ENCODE measurements at places on chromosomes 12 and 14.

GRCh38 chr14:29717901-29718300 lies 209.7 kb downstream of the PRKD1 start:
- DNase-seq = no peak

DNA sequence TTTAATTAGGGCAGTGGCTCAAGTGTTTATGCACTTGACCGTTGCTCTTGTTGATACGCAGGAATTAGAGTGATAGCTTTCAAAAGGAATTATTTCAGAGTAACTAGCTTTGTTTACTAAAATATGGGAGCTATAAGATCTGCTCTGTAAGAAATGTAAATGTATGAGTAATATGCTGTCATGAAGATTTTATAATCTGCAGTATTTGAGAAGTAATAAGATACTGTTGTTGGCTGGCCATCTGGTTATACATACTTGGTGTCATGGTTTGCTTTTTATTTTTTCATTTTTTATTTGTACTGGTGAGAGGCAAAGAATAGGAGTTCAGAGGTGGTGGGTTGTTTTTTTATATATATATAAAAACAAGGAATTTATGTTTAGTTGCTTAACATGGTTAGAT lies 58.5 kb downstream of the PLXNC1 start:
- DNase-seq = no peak

GRCh38 chr12:116731801-116732200 lies 6.1 kb downstream of the SPRING1 start:
- DNase-seq = no peak

GRCh38 chr14:79605849-79606248 lies 605.5 kb downstream of the DIO2 start:
- no peak for DNase-seq

GRCh38 chr14:90608929-90609341 lies 207.3 kb downstream of the TTC7B start:
- DNase-seq = no peak

DNA sequence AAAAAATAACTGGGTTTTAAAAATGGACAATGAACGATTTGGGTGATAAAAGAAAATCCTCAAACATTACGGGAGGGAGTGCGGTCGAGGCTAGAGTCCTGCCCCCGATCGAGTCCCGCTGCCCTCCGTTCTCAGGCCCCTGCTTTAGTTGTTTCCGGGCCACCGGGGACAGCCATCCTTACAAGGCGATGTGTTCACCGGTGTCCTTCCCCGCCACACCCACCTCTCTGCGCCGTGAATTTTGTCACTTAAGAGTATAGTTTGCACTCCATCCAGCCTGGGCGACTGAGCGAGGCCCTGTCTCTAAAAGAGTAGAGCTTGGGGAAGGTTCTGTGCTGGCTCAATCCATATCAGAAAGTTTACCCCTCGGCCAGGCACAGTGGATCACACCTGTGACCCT lies 2.9 kb downstream of the ULK1 start:
- no peak for DNase-seq

GRCh38 chr12:1668833-1669543 lies 21.9 kb upstream of the ADIPOR2 start:
- DNase-seq = no peak

GRCh38 chr14:51545396-51545795 lies 106.3 kb upstream of the FRMD6 start:
- no peak for DNase-seq

DNA sequence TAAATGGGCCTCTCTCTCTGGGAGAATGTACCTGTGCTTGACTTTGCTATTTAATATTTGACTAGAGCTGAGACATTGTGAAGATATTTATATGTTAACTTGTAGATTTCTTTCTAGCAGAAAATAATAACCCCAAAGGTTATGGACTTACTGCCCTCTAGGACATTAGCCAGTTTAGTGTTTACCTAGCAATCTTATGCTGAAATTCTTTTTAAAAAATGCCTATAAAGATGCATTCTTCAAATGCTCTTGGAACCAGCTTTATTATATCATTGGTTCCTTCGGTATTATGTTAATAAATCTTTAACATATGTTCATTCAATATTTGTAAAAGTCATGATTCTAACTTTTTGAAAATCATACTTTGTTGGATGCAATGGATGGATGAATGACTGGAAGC lies 28.0 kb downstream of the GPR19 start:
- no peak for DNase-seq

- no peak for DNase-seq
Observed at GRCh38 chr14:51922624-51923023, 62.2 kb downstream of the GNG2 start.

DNA sequence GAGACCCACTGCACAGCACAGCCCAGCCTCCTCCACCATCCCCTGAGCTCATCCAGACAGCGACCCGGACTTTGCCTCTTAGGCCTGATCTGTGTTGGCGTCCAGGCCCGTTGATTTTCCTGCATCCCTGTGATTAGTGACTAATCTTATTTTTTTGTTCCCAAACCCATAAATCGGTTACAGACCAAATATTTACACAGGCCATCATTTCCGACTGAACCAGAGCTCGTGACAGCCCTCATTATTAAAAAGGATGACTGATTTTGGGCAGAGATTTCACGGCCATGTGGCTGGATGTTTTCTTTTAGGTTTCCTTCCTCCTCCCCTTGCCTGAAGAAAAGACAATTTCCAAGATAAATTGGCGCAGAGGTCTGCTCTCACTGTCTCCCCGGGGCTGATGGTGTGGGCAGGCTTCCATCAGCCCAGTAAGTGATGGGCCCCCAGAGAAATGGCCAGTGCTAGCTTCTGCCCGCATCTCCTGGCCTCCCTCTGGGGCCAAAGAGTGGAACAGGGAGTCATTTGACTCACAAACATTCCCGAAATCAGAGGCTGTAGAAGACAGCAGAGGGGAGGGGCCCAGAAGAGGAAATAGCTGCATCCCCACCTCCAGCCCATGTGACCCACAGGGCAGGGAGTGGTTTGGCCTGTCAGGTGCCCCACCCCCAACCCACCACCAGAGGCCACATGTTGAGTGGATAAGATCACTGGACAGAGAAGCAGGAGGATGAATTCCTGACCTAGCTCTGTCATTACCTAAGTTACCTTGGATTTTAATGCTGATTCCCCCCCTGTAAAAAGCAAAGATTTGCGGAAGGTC lies 283.5 kb downstream of the KSR2 start:
- DNase-seq = no peak

GRCh38 chr12:10179776-10180181 lies 947 bp downstream of the TMEM52B start:
- DNase-seq = no peak

DNA sequence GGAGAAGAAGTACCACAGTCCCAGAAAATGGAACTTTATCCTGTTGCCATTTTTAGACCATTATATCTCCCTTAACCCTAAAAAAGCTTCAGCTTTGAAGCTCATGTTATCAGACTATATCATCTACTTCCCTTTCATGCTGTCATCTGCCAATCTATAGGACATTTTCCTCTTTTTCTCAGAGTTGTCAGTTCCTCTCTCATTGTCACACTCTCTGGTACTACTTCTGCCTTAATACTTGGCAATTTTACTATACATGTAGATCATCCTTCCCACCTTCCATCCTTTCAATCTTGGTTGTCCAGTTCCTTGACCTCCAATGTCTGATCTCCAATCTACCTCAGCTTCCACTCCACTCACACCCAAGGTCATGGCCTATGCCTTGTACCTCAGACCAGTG lies 57.4 kb downstream of the SLC15A5 start:
- DNase-seq = no peak

- DNase-seq = no peak
Observed at GRCh38 chr12:20528208-20528607, 159.9 kb downstream of the PDE3A start.

DNA sequence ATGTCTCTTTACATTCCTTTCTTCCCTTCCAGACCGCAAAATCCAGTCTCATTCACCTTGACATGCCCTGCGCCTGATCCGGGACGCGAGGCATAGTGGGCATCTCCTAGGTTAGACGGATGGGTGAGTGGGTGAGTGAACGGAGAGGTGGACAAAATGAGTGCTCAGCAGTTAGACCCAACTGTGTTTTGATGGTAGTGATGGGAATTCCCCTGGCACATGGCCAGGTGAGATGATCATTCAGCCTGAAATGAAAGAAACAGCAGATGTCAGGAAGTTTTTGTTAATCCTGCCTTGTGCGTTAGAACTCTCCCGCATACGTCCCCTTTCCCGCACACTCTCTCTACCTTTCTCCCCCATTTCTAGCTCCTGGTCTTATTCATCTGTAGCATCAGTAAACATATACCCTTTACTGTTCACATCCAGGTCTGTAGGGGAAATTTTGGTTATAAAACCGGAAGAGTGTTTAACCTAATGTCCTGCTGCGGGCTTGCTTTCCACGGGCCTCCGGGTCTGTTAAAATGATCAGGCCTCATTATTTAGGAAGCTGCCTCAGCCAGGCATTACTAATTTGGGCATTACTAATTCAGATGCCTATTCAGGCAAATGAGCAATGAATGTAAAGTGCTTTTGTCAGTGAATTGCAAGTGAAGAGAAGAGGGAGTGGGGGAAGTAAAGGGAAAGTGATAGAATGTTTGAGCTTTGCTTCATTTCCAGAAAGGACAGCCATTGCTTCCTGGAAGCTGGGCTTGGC lies 172.8 kb downstream of the ETV6 start:
- no peak for DNase-seq

GRCh38 chr12:12327802-12328201 lies 22.2 kb downstream of the MANSC1 start:
- no peak for DNase-seq

DNA sequence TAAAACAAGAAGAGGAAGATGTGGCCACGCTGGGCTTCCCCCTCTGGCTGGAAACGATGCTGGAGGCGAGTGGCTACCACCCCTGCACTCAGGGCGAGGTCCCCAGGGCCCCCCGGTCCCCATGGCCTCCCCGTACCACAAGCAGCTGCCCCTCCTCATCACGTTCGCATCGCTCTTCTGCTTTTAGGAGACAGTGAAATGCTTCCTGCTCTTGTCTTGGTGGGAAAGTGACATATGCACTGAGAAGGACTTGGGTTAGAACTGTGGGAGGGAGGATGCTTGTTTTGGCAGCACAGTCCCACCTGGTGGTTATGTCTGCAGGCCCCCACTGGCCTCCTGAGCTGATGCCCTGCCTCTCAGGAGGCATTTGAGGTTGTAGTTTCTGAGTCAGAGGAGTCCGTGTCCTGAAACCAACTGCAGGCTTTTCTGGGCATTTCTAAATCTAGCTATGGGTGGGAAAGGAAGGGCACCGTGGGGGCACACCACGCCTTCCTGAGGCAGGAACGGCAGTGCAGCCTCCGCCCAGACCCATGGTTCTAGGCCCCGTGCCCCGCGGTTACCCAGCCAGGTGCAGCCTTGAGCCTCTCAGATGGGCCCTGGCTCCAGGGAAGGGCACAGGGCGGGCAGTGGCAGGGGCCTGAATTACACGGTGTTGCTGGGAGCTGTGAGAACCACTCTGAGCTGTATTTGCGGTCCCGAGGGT lies 139.3 kb downstream of the ADGRD1 start:
- DNase-seq = no peak

DNA sequence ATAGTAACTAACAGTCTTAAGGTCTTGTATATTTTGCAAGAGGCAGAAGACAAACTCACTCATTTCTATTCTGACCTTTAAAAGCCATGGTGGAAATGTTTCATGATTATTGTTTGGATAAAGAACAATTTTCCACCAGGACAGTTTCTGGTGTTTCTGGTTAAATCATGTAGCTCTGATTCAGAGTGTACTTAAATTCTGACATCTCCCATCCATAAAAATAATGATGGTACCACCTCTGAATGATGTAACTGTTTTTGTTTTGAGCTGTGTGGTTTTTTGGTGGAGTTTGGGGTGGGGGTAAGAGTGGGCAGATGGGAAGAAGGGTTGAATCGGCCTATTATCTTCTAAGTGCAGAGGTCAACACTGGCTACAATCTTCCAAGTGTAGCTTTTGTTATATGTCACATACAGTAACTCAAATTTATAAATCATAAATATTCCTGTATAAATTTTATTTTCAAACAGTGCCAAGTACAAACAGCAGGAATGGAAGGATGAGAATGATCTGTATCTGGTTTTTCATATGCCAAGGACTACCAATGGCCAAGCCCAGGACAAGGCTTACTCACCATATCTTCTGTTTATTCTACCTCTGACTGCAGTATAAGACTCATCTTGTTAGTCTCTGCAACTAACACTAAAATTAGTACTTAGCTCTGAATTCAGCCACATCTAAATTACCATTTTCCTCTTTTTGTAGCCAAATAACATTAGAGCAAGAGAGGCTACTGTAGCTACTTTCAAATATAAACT lies 108.7 kb downstream of the BCAT1 start:
- DNase-seq = no peak

GRCh38 chr12:118841588-118841987 lies 139.8 kb upstream of the SRRM4 start:
- no peak for DNase-seq

- DNase-seq = no peak
Observed at GRCh38 chr12:26614011-26614616, 218.9 kb downstream of the ITPR2 start.

DNA sequence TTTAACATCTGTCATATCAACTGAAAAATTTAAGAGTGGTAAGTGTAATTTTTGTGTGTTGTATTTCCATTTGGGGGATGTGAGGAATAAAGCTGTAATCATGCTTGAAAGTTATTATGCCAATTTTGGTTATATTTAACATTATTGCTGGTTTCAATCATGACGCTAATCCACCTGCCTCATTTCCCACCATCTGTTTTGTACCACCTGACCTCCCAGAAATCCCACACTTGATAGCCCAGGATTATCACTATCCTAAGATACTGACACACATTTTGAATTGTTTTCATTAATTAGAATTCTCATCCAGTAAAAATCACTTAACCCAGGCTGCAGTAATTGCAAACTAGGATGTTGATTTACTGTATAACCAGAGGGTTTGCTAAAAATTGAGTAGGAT lies 1119.8 kb downstream of the AACS start:
- no peak for DNase-seq

- no peak for DNase-seq
Observed at GRCh38 chr14:31228533-31228932, 20.9 kb upstream of the HECTD1 start.

DNA sequence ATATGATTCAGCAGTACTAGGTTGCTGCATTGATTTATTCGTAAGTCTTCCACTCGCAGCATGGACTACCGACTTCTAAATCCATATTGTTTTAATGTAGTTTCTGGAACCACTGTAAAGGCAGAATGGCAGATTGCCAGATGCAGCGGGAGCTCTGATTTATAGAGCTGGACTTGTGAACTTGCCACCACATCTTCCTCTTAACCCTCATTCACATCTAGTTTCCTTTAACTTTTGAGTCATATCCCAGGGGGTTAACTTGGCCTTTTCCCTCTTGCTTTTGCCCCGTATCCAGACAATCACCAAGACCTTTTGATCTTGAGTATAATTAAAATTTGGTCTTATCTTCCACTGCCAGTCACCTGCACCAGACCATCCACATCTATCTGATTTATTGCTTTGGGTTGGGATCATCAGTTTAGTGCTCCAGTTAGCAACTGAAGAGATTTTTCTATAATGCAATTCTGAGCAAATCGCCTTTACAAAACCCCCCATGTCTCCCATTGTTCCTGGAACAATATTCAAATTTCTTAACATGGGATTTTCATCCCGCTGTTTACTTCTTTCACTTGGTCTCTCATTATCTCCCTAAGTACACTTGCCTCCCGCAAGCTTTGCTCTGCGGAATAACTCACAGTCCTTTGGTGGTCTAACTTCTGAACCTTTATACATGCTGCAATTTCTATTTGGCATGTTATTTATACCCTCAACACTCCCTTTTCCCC lies 130.5 kb downstream of the ACSS3 start:
- DNase-seq = no peak

GRCh38 chr12:87136330-87136976 lies 880.3 kb upstream of the MGAT4C start:
- DNase-seq = no peak

All from HS-27A (cell line).